Muscle of back (tissue), 13 donors: ENCODE measurements at places on chromosomes 16 and 17.
A peak's percentile ranks its signal among the peaks of the same experiment; 100 is the strongest.

DNA sequence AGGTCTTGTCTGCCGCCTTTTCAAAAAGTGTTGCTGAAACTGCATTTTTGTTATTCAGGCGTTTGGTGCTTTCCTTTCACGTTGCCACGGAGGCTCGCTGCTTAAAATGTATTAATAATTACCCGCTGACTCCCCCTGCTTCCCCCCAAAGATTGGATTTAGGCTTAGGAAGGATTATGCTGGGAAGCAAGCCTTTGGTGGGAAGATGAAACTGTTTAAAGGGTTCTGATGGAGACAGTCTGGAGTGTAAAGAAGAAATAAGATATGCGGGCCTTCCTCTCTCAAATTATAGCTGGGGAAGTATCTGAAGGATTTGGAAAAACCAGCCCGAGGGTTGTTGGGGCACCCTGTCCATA lies 1.1 kb downstream of the KSR1 start:
- DNase-seq, result no peak

- no peak for DNase-seq
Observed at GRCh38 chr17:47300718-47301117, 23.0 kb upstream of the EFCAB13 start.

DNA sequence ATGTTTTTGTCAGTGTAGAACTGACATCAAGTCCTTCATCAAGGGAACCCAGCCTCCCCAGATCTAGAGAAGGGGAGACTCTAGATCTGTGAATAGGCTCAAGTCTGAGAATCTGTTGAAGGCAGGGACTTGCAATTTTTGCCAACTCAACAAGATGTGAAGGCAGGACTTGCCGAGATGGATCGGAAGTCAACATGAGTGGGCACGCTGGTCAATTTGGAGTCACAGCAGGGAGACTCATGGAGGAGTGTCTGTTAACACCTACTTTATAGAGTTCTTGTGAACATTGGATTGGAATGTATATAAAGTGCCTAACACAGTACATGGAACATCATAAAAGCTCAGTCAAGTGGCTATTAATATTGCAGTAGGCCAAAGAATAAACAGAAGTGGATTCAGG lies 10.0 kb downstream of the ZNF689 start:
- no peak for DNase-seq

GRCh38 chr16:72444696-72445095 lies 272.7 kb upstream of the PMFBP1 start:
- no peak for DNase-seq

DNA sequence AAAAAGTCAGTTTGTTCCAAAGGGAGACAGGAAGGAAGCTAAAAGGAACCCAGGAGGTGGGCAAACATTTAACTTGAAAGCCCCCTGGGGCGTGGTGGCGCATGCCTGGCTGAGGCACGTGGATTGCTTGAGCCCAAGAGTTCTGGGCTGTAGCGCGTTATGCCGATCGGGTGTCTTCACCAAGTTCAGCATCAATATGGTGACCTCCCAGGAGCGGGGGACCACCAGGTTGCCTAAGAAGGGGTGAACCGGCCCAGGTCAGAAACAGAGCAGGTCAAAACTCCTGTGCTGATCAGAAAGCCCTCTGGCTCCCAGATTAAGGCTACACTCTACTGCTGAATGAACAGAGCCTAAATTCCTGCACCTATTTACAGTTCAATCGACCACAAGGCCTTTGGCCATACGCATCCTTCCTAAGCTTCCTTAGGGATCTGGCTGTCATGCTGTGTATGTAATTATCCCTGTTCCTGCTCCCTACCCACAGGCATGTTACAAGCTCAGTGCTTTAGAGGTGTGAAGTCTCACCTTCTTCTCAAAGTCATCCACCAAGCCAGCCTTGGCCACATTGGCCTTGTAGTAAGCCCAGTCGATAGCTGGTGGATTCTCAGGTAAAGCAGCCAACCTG lies 5.0 kb downstream of the ATP5PD start:
- no peak for DNase-seq

GRCh38 chr17:40980117-40980516 lies 4.0 kb downstream of the KRT40 start:
- no peak for DNase-seq

DNA sequence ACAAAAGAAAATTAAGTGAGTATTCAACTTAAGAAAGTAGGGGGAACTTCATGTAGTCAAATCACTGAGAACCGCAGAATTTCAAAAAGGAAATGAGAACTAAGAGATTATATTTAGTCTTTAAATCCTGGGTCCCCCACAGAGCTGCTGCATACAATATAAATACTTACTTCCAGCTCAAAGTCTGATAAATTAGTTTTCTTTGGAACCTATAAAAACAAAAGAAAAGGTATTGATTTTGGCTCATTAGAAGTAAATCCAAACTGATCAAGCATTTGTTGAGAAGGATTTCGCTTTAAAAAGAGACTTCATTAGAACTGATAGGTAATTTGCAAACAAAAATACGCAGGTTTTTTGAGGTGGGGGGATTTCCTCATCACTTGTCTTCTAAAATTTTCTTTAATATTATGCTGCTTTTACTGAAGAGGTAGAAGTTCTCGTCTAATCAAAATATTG lies 21.9 kb downstream of the PARN start:
- DNase-seq, result no peak

DNA sequence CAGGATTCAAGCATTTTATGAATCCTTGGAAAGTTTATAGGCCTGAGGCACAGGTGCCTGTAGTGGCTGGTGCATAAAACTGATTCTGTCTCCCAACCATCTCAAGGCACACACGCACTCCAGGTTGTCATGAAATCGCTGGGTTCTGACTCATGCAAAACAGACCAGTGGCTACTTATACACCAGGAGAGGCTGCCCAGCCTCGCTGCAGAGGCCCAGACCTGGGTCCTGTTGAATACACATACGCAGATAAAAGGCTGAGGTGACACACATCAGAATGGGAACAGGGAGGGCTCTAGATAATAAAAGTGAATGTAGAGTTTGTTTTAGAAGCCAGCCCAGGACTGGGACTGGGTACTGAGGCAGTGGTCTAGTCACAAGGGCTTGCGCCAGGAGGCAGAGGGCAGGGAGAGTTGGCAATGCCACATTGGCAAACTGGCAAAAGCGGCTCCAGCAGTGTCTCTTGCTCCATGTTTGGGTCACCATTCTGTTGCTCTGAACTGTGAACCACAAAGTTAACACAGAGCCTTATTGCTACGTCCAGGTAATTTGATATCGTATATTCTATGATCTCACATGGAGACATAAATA lies 13.6 kb downstream of the OR1D5 start:
- no peak for DNase-seq

DNA sequence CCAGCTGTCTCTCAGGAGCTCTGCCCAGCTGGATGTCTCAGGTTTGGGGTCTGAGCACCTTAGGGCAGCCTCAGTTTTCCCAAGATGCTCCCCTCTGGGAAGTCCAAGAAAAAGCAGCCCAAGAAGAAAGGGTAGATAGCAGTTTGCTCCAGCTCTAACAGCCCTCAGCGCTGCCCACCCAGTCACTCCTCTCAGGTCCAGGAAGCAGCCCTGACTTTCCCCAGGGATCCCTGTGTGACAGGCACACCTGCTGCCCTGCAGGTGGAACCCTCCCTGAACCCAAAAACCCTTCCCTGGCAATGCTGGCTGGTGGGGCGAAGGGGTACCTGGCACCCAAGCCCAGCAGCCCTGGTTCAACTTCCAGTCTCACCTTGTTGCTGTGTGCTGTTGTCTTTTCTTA lies 48.1 kb downstream of the BEAN1 start:
- no peak for DNase-seq

DNA sequence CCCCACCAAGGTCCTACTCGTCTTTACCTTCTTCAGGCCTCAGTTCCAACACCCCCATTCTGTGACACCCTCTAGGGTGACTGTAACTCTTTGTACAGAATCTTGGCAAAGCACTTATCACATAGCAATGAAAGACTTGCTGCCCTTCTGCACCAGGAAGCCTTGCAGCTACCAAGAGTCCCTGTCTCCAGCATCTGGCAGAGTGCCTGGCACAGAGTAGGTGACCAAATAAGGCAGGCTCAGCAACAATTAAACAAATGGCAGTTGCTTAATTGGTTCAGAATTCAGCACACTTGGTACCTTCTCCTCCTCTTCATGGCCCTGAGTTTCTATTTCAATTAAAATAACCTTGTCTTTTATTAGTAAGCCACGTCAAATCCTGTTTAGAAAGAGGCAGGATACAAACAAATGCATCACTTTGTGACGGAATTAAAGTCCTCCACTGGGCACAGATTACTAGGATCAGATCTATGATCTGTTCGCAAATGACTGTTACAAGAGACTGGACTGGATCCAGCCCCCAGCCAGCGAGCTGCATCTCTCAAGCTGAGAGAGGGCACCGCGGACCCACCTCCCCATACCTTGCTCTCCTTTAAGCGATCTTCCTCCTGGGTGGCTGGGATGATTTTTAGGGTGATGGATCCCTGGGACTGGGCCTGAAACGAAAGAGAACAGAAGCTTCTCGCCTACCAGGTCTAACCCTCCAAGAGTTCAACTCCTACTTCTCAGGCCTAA lies 9.4 kb downstream of the MPP3 start:
- DNase-seq, result no peak

GRCh38 chr16:48942996-48943395 lies 333.0 kb upstream of the N4BP1 start:
- DNase-seq, result no peak

DNA sequence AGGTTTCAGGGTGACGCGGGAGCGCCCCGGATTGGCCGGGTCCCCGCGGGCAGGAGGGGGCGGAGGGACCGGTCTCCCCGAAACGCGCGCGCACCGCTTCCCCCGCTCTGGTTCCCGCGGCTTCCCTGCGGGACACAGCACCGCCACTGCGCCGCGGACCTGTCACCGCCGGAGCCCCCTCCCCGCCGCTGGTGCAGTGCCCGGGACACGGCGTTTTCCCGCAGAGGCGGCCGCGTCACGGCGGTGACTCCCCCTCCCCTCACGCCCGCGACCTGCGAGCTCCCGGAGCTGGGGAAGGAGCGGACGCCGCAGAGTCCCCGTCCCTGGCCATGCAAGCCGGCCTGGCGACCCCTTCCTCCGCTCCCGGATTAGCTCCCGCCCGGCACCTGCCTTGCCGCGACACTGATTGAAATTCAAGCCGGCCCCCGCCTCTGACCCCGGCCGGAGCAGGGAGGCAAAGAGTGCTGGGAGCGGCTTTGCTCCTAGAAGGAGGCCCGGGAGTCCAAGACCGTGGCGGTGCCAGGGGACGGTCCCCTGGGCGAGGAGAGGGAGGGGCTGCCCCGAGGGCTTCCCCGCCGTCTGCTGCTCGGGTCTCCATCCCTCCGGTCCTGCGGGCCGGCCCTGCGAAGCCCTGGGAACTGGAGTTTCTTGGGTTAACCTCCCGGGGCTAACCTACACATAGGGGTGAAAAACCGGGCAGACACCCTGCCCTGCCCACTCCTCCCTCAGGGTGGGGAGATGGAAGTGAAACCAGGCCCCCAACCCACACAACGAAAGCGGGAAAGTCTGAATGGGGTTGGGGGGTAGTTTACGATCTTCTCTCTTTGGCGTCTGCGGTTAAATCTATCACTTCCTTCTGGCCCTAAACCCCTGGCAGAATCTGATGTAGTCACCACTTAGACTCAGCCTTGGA lies 1.0 kb downstream of the RHBDL3 start:
- peak; percentile 48 for DNase-seq

- peak; percentile 61 for DNase-seq
Observed at GRCh38 chr16:71499775-71500364, 10.7 kb upstream of the ZNF19 start.

GRCh38 chr17:35727635-35728034 lies 3.8 kb upstream of the RASL10B start:
- DNase-seq, result no peak
